ENCODE measurements at places on chromosomes 12 and 14. TPM values are rescaled to one million over a fixed set of nuclear protein-coding genes. Genes with fewer than 3 reads are reported as not detected.
A peak's percentile ranks its signal among the peaks of the same experiment; 100 is the strongest.

Gene RHEBL1
- total RNA-seq, result 2.9 TPM

Gene LAG3
- 2.4 TPM for total RNA-seq

Gene STYK1
- total RNA-seq, result not detected

Gene OTX2
- total RNA-seq, result not detected

Gene TOMM20L
- total RNA-seq, result not detected

Gene MIP
- total RNA-seq, result not detected

Gene KLHL33
- total RNA-seq, result 0.15 TPM

Gene KLRC2
- total RNA-seq, result not detected

Gene MYH6
- total RNA-seq, result not detected

Gene CPM
- total RNA-seq, result 2.0 TPM

Gene KRT74
- total RNA-seq, result not detected

DNA sequence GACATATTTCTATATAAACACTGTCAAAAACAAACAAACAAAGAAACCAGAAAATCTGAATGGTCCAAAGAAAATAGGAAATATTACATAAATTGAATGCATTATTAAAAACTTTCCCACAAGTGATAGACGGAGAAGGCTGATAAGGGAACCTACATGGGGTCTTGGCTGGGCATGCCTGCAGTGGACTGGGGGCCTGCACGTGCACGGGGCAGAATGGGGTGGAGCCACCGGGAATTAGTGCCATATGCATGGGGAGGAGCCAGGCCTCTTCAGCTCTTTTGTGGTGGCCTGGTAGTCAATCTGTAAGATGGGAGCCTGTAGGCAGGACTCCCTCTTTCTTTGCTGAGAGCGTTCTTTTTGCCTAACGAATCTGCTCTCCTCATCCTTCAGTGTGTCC is 1031.7 kb upstream of the FBXO33 start:
- H3K36me3 ChIP-seq, result no peaks in the 10 kb centered on the region
- H3K27ac ChIP-seq, result no peak overlapping the region
- no peak overlapping the region for H3K4me3 ChIP-seq

GRCh38 chr12:6541371-6542165 is 7.3 kb downstream of the GAPDH start:
- H3K27ac ChIP-seq, result no peak overlapping the region
- no peak for DNase-seq
- H3K4me3 ChIP-seq, result no peak overlapping the region
- no peaks in the 10 kb centered on the region for H3K27me3 ChIP-seq
- H3K36me3 ChIP-seq, result peaks cover 28% of the 10 kb centered on the region
- peaks cover 58% of the 10 kb centered on the region for H3K4me1 ChIP-seq

DNA sequence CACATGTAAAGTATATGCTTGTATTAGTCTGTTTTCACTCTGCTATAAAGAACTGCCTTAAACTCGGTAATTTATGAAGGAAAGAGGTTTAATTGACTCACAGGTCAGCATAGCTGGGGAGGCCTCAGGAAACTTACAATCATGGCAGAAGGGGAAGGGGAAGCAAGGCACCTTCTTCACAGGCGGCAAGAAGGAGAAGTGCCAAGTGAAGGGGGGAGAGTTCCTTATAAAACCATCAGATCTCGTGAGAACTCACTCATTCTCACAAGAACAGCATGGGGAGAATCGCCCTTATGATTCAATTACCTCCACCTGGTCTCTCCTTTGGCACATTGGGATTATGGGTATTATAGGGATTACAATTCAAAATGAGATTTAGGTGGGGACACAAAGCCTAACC is 229.5 kb upstream of the PLXNC1 start:
- no peaks in the 10 kb centered on the region for H3K27me3 ChIP-seq
- no peaks in the 10 kb centered on the region for H3K4me1 ChIP-seq
- H3K4me3 ChIP-seq, result no peak overlapping the region

- no peak overlapping the region for H3K4me3 ChIP-seq
- H3K36me3 ChIP-seq, result no peaks in the 10 kb centered on the region
- no peak for DNase-seq
- no peaks in the 10 kb centered on the region for H3K27me3 ChIP-seq
- peaks cover 40% of the 10 kb centered on the region for H3K4me1 ChIP-seq
Observed at GRCh38 chr14:76917158-76917596, 91.0 kb downstream of the LRRC74A start.

DNA sequence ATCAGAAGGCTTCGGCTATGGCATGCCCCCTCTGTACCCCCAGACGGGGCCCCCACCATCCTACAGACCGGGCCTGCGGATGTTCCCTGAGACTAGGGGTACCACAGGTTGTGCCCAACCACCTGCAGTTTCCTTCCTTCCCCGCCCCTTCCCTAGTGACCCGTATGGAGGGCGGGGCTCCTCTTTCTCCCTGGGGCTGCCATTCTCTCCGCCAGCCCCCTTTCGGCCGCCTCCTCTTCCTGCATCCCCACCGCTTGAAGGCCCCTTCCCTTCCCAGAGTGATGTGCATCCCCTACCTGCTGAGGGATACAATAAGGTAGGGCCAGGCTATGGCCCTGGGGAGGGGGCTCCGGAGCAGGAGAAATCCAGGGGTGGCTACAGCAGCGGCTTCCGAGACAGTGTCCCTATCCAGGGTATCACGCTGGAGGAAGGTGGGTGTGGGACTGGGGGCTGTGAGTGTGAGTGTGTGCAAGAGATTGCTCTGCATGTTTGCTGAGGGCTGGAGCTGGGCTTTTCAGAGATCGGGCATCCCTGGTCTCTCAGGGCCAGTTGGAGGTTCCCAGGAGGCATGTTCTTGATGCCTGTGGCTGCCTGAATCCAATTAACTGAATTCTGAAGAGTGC is 8.6 kb downstream of the NFATC4 start:
- no peaks in the 10 kb centered on the region for H3K36me3 ChIP-seq
- no peak overlapping the region for H3K4me3 ChIP-seq
- no peaks in the 10 kb centered on the region for H3K4me1 ChIP-seq
- H3K27ac ChIP-seq, result no peak overlapping the region
- no peak for DNase-seq

GRCh38 chr14:60222820-60223219 is 26.2 kb upstream of the PPM1A start:
- H3K36me3 ChIP-seq, result no peaks in the 10 kb centered on the region
- H3K4me3 ChIP-seq, result no peak overlapping the region
- H3K4me1 ChIP-seq, result no peaks in the 10 kb centered on the region

DNA sequence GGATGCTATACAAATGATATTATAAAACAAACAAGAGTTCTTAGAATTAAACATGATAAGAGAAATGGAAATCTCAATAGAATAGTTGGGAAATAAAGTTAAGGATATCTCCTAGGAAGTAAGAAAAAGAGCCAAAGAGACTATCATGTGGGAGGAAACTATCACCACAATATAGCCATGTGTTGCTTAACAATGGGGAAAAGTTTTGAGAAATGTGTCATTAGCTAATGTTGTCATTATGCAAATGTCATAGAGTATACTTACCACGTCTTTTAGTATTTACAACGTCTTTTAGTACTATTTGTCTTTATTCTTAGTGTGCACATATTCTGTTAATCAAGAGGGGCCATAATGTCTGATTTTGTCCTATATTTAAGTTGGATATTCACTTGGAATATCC is 58.7 kb downstream of the ZNF641 start:
- no peak overlapping the region for H3K27ac ChIP-seq
- H3K27me3 ChIP-seq, result no peaks in the 10 kb centered on the region
- peaks cover 9% of the 10 kb centered on the region for H3K4me1 ChIP-seq
- no peaks in the 10 kb centered on the region for H3K36me3 ChIP-seq

GRCh38 chr12:49763006-49763591 is 21.7 kb downstream of the TMBIM6 start:
- no peak overlapping the region for H3K4me3 ChIP-seq
- peaks cover 61% of the 10 kb centered on the region for H3K4me1 ChIP-seq
- H3K27ac ChIP-seq, result peak overlapping the region; percentile 56
- H3K36me3 ChIP-seq, result peaks cover 49% of the 10 kb centered on the region
- no peaks in the 10 kb centered on the region for H3K27me3 ChIP-seq

DNA sequence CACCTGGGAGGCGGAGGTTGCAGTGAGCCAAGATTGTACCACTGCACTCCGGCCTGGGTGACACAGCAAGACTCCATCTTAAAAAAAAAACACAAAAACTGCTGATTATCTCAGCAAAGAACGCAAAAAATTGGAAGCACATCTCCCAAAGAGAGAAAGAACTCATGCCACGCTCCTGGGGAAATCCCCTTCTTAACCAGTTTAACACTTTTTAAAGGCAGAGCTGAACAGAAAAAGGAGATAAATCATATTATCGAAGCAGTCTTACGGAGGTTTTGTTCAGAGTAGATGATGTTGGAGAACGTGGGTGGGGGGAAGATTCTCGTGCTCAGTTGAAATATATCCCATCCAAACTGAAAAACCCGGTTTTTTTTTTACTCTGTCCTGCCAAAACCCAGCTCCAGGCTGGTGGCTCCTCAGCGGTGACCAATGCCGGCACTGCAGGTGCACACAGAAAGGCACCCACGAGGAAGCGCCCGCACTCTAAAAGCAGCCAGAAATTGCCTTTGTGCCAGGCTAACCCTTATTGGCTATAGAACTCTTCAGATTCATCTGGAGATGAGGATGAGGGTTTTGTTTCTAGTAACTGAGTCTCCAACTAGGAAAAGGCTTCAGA is 100.2 kb upstream of the PARP11 start:
- peak overlapping the region; percentile 8 for H3K4me3 ChIP-seq
- H3K36me3 ChIP-seq, result no peaks in the 10 kb centered on the region
- peak; percentile 12 for DNase-seq

- H3K27me3 ChIP-seq, result no peaks in the 10 kb centered on the region
- no peak overlapping the region for H3K27ac ChIP-seq
Observed at GRCh38 chr14:33567023-33567728, 383.7 kb downstream of the EGLN3 start.

GRCh38 chr14:57818511-57818910 is 47.4 kb downstream of the SLC35F4 start:
- H3K27ac ChIP-seq, result no peak overlapping the region
- H3K4me1 ChIP-seq, result no peaks in the 10 kb centered on the region
- DNase-seq, result no peak
- no peaks in the 10 kb centered on the region for H3K36me3 ChIP-seq
- H3K4me3 ChIP-seq, result no peak overlapping the region

GRCh38 chr12:52139579-52140062 is 52.2 kb downstream of the KRT80 start:
- peak; percentile 25 for DNase-seq
- no peaks in the 10 kb centered on the region for H3K27me3 ChIP-seq
- H3K27ac ChIP-seq, result no peak overlapping the region
- H3K4me3 ChIP-seq, result no peak overlapping the region
- H3K36me3 ChIP-seq, result no peaks in the 10 kb centered on the region

- H3K36me3 ChIP-seq, result no peaks in the 10 kb centered on the region
- no peak overlapping the region for H3K27ac ChIP-seq
- H3K4me3 ChIP-seq, result no peak overlapping the region
Observed at GRCh38 chr12:87272851-87273250, 756.4 kb downstream of the C12orf50 start.

DNA sequence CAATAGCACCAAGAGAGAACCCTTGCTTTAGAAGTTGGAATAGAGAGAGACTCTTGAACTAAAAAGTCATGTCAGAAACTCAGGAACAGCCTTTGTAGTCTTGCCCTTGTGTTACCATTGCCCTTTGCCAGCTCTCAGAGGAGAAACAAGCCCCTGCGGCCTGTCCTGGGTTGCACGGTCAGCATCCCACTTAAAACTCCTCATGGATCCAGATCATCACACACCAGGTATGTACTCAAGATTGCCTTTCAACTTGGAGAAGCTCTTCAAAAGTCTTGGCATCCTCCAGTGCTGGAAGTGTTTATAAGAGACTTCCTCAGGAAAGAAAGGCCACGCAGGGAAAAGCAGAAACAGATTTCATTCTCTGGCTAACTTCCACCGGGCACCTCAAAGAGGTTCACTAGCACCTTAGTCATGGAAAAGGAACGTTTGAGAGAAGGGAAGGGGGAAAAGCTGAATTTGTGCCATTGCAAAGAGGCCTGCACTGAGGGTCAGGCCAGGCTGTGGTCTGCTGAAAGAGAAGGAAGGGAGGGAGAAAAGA is 594.2 kb downstream of the MED13L start:
- H3K27me3 ChIP-seq, result no peaks in the 10 kb centered on the region
- H3K27ac ChIP-seq, result no peak overlapping the region
- no peaks in the 10 kb centered on the region for H3K36me3 ChIP-seq
- DNase-seq, result no peak
- no peak overlapping the region for H3K4me3 ChIP-seq
- no peaks in the 10 kb centered on the region for H3K4me1 ChIP-seq

DNA sequence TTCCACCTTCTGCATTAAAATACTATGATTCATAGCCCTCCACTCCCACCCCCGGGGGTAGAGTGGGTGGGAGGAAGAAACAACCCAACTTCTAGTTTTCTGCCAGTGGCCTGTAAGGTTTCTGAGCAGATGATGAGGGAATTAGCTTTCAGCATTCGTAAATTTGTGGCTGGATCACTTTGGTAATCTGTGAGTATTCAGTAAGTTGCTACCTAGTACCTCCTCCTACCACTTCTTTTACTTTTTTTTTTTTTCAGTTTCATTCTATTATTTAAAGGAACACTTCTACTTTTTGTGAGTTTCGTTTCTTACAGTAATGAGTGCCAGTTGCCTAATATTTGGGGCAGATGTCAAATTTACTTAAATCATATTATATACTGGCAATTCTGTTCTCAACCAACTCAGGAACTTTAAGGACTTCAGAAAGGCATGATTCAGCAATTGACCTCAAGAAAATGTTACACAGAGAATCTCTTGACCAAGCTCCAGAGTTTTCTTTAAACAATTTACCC is 42.4 kb upstream of the EMP1 start:
- H3K27me3 ChIP-seq, result no peaks in the 10 kb centered on the region
- H3K27ac ChIP-seq, result no peak overlapping the region
- no peaks in the 10 kb centered on the region for H3K36me3 ChIP-seq
- no peak overlapping the region for H3K4me3 ChIP-seq
- no peak for DNase-seq

GRCh38 chr12:868722-869121 is 80.8 kb downstream of the RAD52 start:
- H3K4me3 ChIP-seq, result no peak overlapping the region
- no peaks in the 10 kb centered on the region for H3K27me3 ChIP-seq
- H3K36me3 ChIP-seq, result peaks cover 21% of the 10 kb centered on the region
- H3K27ac ChIP-seq, result no peak overlapping the region
- peaks cover 13% of the 10 kb centered on the region for H3K4me1 ChIP-seq

GRCh38 chr14:72925171-72925759 is 999 bp upstream of the DCAF4 start:
- no peak for DNase-seq
- H3K27me3 ChIP-seq, result no peaks in the 10 kb centered on the region
- peaks cover 12% of the 10 kb centered on the region for H3K4me1 ChIP-seq
- H3K27ac ChIP-seq, result peak overlapping the region; percentile 66

DNA sequence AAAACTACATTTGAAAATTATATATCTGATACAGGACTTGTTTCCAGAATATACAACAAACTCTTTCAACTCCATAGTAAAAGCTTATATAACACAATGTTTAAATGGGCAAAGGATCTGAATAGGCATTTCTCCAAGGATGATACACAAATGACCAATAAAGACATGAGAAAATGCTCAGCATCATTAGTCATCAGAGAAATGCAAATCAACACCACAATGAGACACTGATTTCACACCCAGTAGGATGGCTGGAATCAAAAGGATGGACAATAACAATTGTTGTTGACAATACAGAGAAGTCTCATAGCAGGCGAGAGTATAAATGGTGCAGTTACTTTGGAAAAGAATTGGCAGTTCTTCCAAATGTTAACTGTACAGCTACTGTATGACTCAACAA is 394.9 kb downstream of the BCL11B start:
- H3K27me3 ChIP-seq, result no peaks in the 10 kb centered on the region
- DNase-seq, result no peak
- H3K27ac ChIP-seq, result no peak overlapping the region
- H3K4me1 ChIP-seq, result no peaks in the 10 kb centered on the region

Data from CD4-positive, alpha-beta memory T cell (primary cell).